ENCODE measurements at places on chromosomes 7 and 10.

DNA sequence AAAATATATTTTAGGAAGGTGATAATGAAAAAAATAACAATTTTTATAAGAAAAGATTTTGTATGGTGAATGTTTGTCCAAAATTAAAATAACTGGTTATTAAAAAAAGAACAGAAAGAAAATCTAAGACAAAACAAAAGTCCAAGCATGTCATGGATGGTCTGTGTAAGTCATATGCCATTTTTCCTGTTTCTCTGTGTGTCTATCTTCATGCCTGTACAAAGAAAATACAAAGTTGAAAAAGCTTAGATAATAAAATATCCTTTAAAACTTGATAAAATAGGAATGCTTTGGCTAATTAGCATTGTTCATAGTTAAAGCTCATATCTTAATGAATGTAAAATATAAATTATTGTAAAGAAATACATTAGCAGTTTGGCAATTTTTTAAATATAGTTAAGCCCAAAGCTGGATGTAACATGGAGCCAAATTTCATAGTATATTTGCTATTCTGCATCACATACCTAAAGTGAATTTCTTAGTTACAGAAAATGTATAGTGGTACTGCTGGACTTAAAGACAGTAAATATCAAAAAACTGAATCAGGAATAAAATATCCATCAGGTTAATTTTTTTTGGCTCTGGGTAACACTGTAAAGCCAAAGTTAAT is 661.1 kb downstream of the PCDH15 start:
- no peak for DNase-seq

DNA sequence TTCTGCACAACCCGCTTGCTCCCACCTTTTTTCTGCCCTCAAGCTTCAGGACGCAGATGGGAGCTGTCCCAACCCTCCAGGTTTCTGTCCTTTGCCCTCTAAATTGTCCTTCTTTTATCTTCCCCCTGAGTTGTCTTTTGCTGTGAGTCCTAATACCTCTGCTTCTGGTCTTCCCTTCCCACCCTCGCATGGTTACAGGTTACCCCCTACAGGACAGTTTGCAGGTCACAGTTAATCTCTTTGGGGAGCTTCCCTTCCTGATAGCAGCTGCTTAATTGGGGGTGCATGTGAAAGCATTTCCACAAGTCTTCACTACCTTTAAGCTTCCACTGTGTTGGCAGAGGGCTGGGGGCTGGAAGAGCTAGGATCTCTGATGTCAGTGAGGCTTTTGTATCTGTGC is 121.5 kb upstream of the CXCL12 start:
- no peak for DNase-seq

- no peak for DNase-seq
Measured at GRCh38 chr7:73852500-73852899, 8.5 kb upstream of the TMEM270 start.

- no peak for DNase-seq
Measured at GRCh38 chr7:13024121-13024674, 336.8 kb downstream of the ARL4A start.

GRCh38 chr7:86768967-86769760 is 125.5 kb downstream of the GRM3 start:
- no peak for DNase-seq

- no peak for DNase-seq
Measured at GRCh38 chr10:122490786-122491680, 29.7 kb downstream of the HTRA1 start.

Data from kidney tubule cell (primary cell).